ENCODE measurements at places on chromosomes 4 and X.

GRCh38 chr4:19486400-19486799 lies 765.3 kb upstream of the SLIT2 start:
- DNase-seq = no peak

GRCh38 chr4:158255727-158256324 lies 45.5 kb downstream of the TMEM144 start:
- no peak for DNase-seq

DNA sequence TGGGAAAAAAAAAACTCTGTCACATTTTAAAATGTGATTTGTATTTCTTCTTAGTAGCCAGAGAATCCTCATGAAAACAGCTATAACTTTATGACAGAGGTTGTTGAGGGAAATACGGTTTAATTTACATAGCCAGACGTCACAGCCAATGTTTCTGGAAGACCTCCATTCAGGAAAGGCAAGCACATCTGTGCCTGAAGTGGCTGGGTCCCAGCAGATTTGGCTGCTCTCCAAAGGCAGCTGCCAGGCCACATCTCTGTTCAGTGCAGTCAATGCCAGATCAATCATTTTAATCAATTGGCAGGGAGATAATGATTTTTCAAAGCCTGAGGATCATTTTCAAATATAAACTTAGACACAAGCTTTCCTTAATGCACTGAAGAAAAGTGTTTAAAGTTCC lies 86.5 kb upstream of the ZIC3 start:
- DNase-seq = no peak

DNA sequence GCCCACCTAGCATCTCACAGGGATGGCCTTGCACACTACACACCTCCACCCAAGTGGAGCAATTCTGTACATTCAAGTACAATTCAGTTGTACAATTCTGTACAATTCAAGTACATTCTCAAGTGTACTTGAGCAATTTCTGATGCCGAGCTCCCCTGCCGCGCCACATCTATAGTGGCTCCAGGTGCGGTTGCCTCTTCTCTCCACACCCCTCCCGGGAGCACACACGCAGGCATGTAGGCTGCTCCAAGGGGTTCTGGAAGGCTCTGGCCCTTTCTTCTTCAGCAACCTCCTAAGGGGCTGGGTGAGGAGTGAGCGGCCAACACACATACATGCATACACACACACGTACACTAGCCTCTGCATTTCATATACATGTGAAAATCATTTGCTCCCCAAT lies 18.9 kb upstream of the DUSP9 start:
- DNase-seq = no peak

GRCh38 chr4:121684561-121684960 lies 12.2 kb downstream of the ANXA5 start:
- no peak for DNase-seq

- no peak for DNase-seq
Observed at GRCh38 chr4:55884093-55884850, 30.8 kb downstream of the EXOC1 start.

GRCh38 chr4:10075953-10076391 lies 40.6 kb downstream of the WDR1 start:
- no peak for DNase-seq

DNA sequence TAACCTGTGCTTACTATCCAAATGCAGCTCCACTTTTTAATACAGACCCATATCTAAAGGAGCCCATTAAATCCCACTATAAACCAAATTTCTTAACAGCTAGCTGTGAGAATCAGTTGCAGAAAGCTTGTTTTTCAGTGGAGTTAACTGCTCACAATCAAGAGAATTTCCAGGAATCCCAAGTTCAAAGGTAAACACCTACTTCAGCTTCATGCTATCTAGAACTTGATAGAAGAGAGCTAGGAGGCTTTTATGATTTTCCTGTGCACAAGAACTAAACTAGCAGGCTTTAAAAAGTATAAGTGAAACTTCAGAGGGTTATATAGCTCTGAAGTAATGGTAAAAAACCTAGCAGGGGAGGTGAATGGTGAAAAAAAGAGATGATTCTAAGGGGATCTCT lies 96.2 kb upstream of the PABPC4L start:
- DNase-seq = no peak

DNA sequence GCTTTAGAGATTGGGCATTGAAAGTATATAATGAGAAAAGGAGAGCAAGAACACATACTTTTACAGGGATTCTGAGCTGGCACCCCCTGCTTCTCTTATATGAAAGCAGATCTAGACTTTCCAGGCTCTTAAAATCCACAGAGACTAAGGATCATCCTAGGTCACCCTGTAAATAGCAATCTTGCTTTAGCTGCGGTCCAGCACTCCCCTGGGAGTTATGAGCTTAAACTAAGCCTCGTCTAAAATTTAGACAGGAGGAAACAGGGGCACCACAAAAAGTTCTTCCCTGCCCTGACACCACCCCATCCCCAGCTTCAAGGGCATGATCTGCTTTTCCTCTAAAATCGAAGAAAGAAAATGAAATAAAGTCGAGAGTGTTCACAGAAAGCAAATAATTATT lies 143.3 kb upstream of the KCNIP4 start:
- no peak for DNase-seq

GRCh38 chr4:186727169-186727976 lies 3.7 kb upstream of the FAT1 start:
- DNase-seq = no peak

GRCh38 chr4:95213366-95213765 lies 335.4 kb downstream of the UNC5C start:
- DNase-seq = no peak
